ENCODE measurements at places on chromosomes 6 and 20. TPM values are rescaled to one million over a fixed set of nuclear protein-coding genes. Genes with fewer than 3 reads are reported as not detected.

Gene DLK2
- 1.9 TPM for total RNA-seq

DNA sequence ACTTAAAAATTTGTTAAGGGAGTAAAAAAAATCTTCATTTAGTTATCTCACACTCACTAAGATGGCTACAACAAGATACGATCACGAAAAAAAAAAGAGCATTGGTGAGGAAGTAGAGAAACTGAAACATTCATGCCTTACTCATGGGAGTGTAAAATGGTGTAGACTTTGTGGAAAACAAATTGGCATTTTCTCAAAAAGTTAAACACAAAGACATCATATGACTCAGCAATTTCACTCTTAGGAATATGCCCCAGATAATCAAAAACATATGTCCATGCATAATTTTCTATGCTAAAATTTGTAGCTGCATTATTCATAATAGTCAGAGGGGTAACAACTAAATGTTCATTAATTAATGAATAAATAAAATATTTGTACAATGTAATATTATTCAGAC lies 120.9 kb upstream of the IRAK1BP1 start:
- H3K4me3 ChIP-seq, result no peak overlapping the region
- no peak for DNase-seq
- no peaks in the 10 kb centered on the region for H3K36me3 ChIP-seq
- H3K27me3 ChIP-seq, result no peaks in the 10 kb centered on the region
- no peak overlapping the region for H3K27ac ChIP-seq

GRCh38 chr20:41336711-41337492 lies 3.7 kb upstream of the LPIN3 start:
- no peak for DNase-seq
- no peaks in the 10 kb centered on the region for H3K4me1 ChIP-seq
- no peak overlapping the region for H3K4me3 ChIP-seq
- no peak overlapping the region for H3K27ac ChIP-seq

GRCh38 chr20:31674895-31675827 lies 37.4 kb downstream of the COX4I2 start:
- H3K4me1 ChIP-seq, result no peaks in the 10 kb centered on the region
- peak overlapping the region; percentile 61 for H3K27ac ChIP-seq
- peak; percentile 69 for DNase-seq
- no peak overlapping the region for H3K4me3 ChIP-seq

Gene ARMH2
- total RNA-seq, result not detected

GRCh38 chr20:53570446-53571276 lies 23.0 kb downstream of the ZNF217 start:
- no peak overlapping the region for H3K27ac ChIP-seq
- H3K27me3 ChIP-seq, result no peaks in the 10 kb centered on the region
- H3K36me3 ChIP-seq, result no peaks in the 10 kb centered on the region
- no peak overlapping the region for H3K4me3 ChIP-seq
- H3K4me1 ChIP-seq, result peaks cover 10% of the 10 kb centered on the region
- DNase-seq, result no peak

All from uterus (tissue), 4 donors.